ENCODE measurements at places on chromosomes 2 and 18. TPM values are rescaled to one million over a fixed set of nuclear protein-coding genes. Genes with fewer than 3 reads are reported as not detected.

- DNase-seq, result peak; percentile 89
Measured at GRCh38 chr2:218282173-218282991, 9.9 kb downstream of the TMBIM1 start.

DNA sequence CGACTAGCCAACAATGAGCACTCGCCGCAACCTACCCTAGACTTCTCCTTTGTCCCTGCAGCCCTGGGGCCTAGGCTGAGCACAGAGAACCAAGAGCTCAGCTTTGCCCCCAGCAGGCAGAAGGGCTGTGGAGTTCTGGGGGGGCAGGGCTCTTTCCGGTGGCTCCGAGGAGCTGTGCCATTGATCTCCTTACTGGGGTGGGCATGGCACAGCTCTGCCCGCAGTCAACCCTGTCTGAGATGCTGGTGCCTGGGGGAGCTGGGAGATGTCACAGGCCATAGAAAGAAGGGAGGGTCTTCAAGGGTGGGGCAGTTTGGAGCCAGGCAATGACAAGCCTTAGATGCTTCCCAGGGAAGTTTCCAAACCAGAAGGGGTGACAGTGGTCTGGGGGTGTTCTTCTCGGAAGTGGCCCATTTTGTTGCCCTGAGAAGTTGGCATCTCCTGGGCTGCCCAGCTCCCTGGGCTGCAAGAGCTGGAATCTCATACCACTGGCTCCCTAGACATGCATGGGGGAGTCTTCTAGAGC lies 14.1 kb upstream of the GPR55 start:
- DNase-seq, result no peak

GRCh38 chr2:241108271-241109209 lies 6.5 kb upstream of the MTERF4 start:
- no peak for DNase-seq

DNA sequence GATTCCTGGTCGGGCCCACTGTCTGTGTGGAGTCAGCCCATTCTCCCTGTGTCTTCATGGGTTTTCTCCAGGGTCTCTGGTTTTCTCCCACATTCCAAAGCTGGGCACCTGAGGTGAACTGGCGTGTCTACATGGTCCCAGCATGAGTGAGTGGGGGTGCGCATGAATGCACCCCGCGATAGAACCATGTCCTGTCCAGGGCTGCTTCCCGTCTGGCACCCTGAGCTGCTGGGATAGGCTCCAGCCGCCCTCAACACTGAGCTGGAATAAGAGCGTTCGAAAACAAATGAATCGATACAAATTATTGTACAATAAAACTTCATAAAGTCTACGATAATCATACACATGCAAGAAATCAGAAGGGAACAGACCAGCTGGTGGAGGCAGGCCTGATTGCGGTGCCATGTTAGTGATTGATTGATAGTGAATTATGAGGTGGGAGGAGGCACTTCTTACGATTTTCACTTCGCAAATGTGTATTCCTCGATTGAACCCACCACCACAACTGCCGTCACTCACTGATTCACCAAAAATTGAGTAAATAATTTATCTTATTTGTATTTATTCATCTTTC lies 186.6 kb downstream of the MGAT5 start:
- DNase-seq, result no peak

DNA sequence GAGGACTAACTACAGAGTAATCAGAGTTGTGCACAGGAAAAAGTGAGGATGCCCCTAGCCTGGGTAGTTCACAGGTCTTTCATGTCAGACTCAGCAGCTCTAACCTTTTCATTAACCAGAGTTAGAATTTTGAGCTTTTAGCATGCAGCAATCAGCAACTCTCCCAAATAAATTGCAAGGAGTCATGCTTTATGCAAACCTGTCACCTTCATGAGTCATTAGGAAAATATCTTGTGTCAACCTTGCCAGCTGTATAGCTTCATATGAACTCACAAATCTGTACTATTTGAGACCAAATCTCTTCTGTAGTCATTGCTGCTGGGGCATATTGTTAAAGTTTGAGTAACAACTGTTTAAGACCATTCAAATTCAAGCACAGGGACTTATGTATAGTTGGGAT lies 382.3 kb upstream of the NT5C1B start:
- DNase-seq, result peak; percentile 36

DNA sequence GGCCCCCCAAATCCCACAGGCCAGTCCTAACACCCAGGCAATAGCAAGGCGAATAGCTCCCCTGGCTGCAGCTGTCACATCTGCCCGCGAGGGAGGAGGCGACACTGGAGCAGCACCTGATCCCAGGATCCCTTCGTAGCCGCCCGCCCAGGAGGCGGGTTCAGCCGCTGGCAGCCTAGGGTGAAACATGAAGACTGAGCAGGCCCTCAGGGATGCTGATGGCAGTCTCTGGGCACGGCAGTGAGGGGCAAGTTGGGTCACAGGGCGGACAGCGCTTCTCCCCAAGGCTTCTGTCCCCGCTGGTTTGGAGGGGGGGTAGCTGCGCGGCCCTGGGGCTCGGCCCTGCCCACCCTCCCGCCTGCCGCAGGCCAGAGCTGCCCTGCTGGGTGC lies 1.9 kb downstream of the DNMT3A start:
- no peak for DNase-seq

DNA sequence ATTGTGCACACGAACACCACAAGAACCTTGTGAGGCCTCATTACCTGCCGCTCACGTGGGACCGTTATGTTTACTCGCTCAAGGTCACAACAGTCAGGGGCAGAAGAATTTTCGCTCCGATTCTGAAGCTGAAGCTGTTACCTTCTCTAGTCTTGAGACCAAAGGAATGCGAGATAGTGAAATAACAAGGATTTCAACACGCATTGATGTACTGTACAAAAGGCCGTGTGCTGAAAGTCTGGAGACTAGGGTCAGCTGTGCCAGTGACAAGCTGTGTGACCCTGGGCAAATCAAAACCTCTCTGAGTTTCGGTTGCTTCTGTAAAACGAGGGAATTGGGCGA lies 583 bp downstream of the NEMP2 start:
- no peak for DNase-seq

DNA sequence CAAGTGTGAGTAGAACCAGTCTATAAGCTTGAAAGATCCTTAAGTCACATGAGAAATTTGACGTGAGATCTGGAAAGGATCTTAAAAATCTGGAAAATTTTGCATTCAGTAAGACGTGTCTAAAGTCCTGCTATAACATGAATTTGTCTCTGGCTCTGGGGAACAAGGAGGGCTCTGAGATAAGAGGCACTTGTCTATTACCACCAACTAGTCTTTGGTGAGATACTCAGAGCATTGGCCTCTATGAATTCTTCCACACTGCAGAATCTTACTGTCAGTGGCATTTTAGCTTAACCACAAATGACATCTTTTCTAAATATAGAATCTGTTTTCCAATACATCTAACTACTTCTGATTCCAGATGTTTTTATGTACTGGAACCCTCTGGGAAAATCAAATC lies 1504.5 kb downstream of the DPP10 start:
- DNase-seq, result no peak

DNA sequence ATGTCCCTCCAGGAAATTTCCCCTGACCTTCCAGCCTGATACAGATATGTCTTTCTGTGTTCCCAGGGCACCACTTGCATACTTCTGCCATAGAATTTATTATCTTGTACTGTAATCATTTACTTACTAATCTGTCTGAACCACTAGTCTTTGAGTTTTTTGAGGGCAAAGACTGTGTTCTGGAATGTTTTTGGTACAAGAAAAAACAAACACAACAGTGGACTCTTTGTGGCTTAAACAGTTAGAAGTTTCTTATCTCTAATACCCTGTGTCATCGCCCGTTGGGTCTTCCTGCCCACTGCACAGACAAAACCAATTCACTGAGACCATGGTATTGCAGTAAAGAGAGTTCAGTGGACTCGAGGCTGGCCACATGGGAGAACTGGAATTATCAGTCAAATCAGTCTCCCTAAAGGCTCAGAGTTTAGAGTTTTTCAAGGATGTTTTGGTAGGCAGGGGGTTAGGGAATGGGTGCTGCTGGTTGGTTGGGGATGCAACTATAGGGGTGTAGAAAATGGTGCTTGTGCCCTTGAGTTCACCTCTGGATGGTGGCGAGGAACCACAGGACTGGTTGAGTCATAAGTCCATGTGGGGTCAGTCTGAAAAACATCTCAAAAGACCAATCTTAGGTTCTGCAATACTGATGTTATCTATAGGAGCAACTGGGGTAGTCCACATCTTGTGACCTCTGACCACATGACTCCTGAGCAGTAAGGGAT lies 20.3 kb downstream of the RALB start:
- no peak for DNase-seq

DNA sequence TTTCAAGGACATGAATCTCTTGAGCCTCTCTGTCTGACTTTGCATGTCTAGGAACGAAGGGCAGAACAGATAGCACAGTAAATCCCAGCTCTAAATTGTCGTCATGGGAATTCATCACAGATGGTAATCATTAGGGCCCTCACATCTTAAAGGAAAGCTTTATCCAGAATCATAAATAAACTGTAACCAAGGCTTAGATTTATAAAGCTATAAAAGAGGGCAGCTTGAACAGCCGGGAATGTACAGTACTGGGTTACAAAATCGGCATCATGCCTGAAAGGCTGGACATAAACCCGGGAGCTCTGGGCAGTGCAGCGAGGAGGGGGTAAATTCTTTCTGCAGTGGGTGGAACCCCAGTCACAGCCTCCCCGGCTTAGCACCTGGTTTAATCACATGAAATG lies 144.4 kb downstream of the GFPT1 start:
- peak; percentile 86 for DNase-seq

GRCh38 chr2:171575606-171576005 lies 53.3 kb downstream of the CYBRD1 start:
- no peak for DNase-seq

DNA sequence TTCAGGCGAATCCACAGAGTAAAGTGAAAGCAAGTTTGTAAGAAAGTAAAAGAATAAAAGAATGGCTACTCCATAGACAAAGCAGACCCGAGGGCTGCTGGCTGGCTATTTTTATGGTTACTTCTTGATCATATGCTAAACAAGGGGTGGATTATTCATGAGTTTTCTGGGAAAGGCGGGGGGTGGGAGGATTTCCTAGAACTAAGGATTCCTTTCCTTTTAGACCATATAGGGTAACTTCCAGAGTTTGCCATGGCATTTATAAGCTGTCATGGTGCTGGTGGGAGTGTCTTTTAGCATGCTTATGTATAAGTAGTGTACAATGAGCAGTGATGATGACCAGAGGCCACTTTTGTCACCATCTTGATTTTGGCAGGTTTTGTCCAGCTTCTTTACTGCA lies 59.8 kb downstream of the SLC4A3 start:
- peak; percentile 31 for DNase-seq

Gene BOLL
- total RNA-seq, result not detected

Gene UGT1A4
- not detected for total RNA-seq

Gene LOXHD1
- not detected for total RNA-seq

Gene INHBB
- 3.4 TPM for total RNA-seq

Gene PSMA8
- total RNA-seq, result not detected

Gene LINC00305
- total RNA-seq, result not detected

All from GM23248 (cell line).